Kidney tubule cell (primary cell): ENCODE measurements at places on chromosomes 4 and X.

DNA sequence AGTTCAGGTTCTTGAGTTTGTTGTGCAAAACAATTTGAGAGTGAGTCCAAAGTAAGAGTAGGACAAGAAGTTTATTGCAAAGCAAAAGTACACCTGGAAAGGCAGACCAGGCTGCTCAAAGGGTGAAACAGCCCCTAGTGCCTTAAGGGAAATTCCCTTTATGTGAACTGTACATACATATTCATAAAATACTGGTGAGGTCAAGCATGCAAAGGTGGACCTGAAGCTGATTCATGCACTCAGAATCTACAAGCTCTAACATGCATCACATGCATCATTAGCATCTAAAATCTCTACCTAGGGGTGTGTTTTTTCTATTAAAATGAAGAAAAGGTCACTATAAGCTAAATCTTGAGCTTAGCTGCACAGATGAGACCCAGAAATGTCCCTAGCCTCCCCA is 266.9 kb downstream of the SPATA18 start:
- DNase-seq, result peak; percentile 59

DNA sequence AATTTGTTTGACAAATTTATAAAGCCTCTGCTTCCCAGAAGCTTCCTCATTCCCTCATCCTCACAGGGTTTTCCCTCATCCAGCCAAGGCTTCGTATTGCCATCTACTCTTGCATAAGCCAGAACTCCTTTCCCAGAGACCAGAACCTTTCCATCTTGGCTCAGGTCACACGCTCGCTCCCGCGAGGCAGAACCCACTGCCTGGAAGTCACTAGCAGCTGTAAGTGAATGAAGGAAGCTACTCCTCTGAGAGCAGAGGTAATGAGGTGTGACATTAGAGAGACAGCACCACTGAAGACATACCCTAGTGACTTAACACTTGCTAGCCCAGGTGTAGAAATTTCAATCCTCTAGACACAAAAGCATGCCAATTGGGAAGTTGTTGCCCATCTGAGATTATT is 52.5 kb downstream of the LHFPL1 start:
- DNase-seq, result peak; percentile 36

GRCh38 chr4:99683895-99684294 is 26.3 kb upstream of the C4orf54 start:
- DNase-seq, result no peak

- DNase-seq, result peak; percentile 85
Observed at GRCh38 chrX:132218100-132218812, 991 bp downstream of the RAP2C start.

DNA sequence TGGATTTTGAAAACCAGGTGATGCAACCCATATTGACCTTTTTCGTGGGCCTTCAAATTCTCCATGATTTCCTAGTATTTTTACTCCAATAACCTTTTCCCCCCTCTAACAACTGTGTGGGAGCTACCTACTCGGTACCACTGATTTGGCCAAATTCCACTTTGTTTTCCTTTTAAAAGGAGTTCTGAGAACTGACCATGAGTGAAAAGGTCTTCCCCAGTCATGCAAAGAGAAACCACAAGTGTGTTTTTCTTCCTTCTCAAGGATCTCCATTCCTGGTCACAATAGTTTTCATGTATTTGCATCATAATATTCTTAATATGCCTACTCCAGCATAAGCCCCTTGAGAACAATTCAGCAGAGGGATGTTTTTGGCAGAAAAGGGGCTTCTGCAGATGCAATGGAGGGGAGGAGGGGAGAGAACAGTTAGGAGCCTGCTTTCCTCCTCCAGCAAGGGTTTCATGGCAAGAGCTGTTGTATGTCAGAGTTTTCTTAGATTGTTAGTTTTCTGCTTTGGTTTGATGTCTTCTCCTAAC is 195.3 kb upstream of the ANXA3 start:
- DNase-seq, result peak; percentile 32

- DNase-seq, result no peak
Observed at GRCh38 chr4:3107691-3108121, 33.2 kb downstream of the HTT start.
